ENCODE measurements at places on chromosomes 5 and 9.

DNA sequence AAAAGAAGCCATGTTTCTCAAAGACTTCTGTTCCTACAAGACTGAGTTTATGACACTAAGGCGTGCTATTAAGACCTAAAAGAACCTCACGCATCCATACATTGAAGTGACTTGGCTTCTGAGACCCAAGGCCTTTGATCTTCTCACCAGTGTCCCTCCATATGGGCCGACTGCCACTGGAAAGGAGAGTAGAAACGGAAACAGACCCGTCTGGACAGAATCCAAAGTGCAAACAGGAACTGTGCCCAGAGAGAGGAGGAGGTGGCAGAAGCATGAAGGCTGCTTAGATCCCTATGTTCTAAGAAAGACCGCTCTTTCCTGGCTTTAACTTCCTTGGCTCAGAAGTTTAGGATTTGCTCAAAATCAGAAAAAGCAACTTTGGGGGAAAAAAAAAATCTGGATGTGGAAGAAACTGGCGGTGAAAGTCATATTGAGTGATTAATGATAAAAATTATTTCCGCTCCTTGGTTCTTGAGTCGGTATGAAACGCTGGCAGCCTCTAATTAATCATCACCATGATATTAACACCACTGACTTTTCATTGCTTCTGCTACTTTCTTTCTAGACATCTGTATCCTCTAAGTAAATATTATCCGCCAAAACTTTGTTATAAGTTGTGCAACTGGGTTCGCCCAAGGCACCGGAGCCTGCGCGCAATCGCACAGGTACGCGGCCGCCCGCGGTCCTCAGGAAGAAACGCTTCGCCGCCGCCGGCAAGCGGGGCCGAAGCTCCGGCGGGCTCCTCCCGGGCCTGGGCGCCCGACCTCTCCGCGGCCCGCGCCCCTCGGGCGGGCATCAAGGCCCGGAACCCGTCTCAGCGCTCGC is 726 bp downstream of the DAP start:
- peak; percentile 73 for DNase-seq

GRCh38 chr5:1751864-1752822 is 47.5 kb downstream of the MRPL36 start:
- DNase-seq = no peak

GRCh38 chr5:172010278-172010677 is 3.8 kb upstream of the FBXW11 start:
- DNase-seq = no peak

DNA sequence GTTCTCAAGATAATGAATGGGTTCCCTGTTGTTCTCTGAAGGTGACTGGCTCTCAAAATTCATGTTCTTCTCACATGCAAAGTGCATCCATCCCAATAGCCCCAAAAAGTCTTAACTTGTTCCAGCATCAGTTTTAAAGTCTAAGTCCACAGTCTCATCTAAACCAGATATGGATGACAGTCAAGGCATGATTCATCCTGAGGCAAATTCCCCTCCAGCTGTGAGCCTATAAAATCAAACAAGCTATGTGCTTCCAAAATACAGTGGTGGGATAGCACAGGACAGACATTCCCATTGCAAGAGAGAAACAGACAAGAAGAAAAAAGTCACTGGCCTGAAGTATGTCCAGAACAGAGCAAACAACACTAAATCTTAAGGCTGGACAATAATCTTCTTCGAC is 25.4 kb downstream of the FBXO10 start:
- no peak for DNase-seq

DNA sequence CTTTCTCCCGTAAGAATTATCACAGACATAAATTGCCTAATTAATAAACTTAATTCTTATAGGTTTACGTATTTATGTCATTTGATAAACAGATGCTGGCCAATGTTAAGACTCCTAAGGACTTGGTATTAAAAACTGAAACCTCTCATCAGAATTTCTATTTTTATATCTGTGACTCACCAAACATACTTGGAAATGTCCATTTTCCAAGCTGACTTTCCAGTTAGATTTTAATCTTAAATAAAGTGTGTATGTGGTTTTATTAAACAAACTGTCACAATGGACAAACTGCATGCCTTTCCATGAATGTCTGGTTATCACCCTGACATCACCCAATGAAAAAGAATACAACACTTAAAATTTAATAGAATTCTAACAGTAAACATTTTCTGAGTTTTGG is 12.6 kb upstream of the COL23A1 start:
- DNase-seq = no peak

- no peak for DNase-seq
These were observed 25.3 kb downstream of the CSNK1G3 start for GRCh38 chr5:123537256-123537655.

GRCh38 chr5:103216137-103216536 is 42.4 kb upstream of the MACIR start:
- DNase-seq = no peak

DNA sequence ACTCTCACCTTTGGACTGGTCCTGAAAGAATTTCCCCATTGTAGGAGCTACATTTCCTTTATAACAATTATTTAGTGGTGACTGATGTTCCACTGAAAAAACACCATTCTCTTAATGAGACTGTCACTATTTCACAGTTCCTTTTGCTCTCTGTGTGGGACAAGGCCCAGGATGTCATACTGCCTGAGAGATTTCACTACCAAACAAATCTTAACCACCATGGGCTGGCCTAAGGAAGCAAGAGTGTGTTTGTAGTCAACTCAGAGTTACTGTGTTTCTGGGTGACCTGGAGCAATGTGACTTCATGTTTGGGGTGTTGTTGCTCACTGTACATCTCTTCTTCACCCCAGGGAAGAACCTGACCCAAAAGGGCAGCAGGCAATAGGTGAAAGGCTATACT is 50.1 kb upstream of the ZNF608 start:
- no peak for DNase-seq

GRCh38 chr9:134602547-134603362 is 38.8 kb upstream of the COL5A1 start:
- DNase-seq = peak; percentile 83

DNA sequence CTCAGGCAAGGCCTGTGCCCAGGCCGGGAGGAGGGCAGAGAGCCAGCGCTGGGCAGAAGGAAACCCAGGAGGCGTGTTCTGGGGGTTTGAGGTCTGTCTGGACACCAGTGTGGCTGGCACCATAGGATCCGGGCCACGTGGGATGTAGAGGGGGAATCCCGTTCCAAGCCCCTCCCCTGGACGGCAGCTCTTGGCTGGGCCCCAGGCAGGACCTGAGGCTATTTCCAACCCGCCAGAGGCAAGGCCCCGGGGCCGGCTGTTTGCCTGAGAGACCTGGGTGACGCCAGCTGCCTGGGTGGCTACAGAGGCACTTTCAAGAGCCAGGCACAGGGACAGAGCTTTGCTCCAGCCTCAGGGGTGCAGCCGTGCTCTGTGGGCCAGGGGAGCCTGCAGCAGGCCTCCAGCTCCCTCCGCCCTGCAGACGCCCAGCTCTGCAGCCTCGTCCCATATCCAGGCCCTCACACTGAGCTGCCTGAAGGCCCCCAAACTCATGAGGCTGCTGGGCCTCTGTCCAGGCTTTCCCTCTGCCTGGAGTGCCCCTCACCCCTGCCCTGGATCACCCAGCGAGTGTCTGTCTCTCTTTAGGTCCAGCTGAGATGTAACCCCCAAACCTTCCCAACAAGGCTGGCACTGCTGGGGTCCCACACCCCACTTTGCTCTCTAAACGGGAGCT is 56.6 kb upstream of the EGFL7 start:
- DNase-seq = no peak

- peak; percentile 53 for DNase-seq
These were observed 149.7 kb upstream of the SPRY4 start for GRCh38 chr5:142474431-142475094.

- DNase-seq = no peak
These were observed 182.6 kb upstream of the ZNF608 start for GRCh38 chr5:124929000-124929399.

DNA sequence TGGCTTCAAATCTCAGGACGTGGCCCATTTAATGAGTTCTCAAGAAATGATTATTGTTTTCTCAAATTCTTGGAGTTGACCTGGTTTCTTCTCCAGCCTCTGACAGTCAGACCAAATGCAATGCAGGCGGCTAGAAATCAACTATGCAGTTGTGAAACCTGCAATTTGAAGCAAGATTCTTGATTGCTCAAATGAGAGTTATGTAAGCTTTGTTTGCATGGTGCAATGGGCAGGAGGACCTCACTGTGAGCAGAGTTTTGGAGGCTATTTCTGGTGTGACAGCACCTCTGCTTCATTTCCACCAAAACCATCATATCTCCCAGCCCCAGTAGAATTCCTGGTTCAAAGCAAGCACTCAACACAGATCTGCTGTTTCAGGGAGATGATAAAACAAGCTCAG is 500.0 kb upstream of the KLF4 start:
- no peak for DNase-seq

DNA sequence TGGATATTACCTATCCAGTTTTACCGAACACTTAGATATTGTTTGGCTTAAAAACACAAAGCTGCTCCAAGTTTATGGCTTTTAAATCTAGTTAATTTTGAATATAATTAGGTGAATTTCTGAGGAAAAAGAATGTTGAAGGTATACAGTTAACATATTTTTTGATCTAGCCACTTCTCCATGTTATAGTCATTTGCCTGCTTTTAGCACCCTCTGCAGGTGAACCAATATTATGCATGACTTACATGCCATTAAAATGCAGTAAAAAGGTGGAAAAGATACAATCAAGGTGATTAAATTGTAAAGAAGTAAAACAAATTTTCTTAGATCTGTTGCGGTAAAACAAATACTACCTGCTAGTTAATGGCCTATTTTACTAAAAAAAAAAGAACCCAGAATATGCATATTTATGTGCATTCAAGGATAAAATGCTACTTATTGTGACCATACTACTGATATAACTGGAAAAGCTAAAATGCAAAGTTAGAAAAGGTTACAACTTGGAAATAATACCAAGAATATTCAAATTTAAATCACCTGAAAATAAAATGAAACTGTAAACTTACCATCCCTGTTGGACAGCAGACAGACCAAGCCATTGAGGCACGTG is 132.1 kb downstream of the AP3B1 start:
- peak; percentile 5 for DNase-seq

DNA sequence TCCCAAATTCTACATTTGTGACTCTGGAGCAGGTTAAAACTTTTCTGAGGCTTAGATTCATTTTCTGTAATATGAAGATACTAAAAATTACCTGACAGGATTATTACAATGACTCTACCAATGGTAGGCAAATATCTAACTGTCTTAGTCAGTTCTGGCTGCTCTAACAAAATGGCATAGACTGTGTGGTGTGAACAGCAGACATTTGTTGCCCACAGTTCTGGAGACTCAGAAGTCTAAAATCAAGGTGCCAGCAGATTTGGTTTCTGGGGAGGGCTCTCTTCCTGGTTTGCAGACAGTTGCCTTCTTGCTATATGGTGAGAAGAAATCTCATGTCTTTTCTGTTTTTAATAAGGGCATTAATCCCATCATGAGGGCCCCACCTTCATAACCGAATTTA is 245.1 kb downstream of the MAST4 start:
- DNase-seq = no peak

Measured in HTR-8/SVneo (cell line).